ENCODE measurements at places on chromosomes 2 and 18.

DNA sequence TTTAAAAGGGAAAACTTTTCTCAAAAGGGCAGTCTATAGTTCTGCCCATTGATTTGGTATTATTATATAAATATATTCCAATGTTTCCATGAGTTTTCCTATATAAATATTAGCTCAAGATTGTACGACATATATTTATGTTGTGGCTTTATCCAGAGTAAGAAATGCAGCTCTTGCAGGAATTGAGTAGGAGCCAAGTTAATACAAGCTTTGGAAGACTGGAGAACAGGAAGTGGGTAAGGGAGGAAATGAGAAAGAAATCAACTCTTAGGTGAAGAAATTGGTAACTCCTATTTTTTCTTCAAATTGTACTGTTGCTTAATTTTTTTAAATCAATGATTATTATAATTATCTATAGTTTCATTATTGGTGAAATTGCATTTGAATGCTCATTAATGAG is 105.4 kb upstream of the FAM117B start:
- DNase-seq, result no peak

DNA sequence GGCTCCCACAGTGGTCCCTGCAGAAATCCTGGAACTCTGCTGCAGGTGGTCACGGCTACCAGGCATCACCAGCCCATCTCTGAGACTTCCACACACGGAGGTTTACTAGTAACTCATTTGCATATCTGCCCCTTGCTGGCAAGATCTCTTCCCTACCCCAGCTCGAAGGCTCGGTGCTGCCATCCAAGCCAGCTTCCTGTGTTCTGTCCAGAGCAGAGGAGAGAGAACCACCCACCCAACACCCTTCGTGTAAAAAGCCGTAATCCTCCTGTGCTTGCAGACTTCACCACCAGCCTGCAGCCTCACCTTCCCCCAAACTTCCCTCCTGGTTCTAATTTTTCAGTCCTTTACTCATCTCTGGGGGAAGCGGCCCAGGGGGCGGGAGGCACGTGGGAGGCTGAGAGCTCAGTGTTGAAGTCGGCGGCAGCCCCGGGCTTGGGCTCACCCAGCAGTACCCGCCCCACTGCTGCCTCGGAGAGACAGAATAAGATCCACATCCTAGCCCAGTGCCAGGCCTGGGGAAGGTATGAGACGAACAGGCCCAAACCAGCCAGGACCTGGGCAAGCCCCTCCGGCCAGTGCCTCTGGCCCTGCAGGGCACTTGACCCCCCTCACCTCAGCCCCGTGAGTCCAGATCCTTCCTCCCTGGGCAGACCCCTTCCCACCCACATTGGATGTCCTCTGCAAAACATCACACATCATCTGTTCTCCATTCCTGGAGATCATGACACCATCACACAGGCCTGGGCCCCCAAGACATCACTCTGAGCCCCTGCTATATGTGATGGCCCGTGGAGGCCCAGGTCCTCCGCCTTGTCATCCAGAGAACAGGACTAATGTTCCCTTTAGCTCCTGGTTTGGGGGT is 145.8 kb upstream of the ID2 start:
- DNase-seq, result peak; percentile 80

DNA sequence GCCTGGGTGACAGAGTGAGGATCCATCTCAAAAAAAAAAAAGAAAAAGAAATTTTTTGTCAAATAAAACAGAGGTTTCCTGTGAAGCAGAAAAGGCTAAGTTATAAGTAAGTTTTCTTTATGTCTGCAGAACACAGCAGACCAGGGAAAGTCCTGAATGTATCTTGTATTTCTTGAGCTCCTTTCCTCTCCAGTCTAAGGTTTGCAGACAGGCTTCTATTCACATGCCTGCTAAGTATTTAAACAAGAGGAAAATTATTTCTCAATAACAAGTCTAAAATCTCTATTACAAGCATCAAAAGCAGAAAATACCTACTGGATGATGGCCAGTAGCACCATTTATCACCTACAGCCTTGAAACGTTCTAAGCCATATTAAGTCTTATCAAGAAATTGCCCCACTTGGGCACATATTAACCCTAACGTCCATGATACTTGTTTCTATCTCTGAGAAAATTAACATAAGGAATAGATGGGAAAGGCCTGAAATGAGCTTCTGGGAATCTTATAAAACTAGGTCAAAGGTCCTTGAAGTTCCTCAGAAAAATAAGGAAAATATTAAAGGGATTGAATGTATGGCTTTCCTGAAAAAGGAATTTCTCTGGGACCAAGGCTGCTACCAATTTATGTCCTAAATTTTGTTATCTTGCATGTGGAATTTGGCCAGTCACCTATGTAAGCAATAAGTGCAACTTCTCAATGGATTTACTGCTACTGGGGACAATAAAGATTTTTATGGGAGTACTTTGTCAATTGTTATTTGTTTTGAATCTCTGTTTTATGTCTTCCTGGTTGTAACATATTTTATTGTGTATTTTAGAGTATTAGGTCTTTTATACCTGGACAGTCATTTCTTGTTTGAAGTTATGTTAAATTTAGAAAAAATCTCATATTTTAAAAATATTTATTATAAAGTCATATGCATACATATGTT is 3.0 kb upstream of the REG1A start:
- no peak for DNase-seq

GRCh38 chr2:127355407-127356008 is 32.3 kb downstream of the MAP3K2 start:
- peak; percentile 78 for DNase-seq

DNA sequence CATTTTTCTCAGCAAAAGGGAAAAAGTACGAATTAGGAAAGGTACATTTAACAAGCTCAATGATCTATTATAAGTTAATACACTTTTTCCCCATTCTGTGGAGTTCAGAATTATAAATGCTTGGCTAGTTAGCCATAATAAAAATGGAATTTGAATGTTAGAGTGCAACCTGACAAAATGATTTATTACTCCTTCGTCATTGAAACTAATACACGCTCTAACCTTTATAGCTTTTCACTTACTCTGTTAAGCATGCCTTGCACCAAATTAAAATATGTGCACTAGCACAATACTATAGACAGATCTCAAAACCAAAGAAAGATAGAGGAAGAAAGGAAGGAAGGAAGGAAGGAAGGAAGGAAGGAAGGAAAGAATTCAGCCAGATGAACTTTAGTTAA is 46.1 kb upstream of the FRZB start:
- DNase-seq, result no peak

DNA sequence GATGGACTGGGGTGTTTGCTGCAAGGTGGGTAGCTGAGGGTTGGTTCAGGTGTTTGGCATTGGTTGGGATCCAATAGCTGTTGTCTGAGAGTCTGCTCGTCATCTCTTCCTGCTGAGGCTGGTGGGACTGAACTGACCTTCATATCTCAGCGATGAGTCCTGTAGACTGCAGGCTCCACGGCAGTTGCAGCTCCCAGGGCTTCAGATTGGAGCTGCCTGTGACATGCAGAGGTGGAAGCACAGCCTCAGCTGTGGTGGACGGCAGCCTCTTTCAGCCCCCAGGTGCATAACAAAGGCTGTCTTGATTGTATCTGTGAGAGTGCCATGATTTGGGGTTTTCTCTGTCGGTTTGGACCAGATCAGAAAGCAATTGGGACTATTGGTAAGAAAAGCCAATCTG is 3.9 kb upstream of the IL1R2 start:
- no peak for DNase-seq

DNA sequence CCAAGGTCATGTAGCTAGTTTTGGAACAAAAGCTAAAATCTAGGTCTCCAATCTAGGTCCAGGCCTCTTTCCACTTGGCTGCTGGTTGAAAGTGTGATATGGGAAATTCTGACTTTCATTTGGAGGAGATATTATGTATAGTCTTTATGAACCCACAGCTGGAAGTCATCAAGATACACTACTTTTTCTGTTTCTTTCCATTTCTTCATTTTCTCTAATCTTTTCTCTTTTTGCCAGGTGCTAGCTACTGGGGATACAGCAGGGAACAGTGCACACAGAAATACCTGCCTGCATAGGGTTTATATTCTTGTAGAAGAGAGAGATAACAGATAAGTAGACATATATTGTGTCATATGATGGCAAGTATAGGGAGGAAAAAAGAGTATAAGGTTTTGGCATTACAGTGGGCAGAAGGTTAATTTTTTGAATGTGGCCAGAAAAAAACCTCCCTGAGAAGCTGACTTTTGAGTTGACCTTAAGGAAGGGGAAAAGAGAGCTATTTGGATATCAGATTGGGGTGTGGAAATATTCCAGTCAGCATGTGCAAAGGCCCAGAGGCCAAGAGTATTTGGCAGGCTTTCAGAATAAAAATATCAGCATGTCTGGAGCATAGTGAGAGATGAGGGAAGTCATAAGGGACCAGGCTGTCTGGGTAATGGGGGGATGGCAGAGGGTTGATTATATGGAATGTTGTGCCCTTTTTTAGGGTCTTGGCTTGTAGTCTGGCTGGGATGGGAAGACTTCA is 15.6 kb downstream of the IL1R1 start:
- DNase-seq, result no peak

DNA sequence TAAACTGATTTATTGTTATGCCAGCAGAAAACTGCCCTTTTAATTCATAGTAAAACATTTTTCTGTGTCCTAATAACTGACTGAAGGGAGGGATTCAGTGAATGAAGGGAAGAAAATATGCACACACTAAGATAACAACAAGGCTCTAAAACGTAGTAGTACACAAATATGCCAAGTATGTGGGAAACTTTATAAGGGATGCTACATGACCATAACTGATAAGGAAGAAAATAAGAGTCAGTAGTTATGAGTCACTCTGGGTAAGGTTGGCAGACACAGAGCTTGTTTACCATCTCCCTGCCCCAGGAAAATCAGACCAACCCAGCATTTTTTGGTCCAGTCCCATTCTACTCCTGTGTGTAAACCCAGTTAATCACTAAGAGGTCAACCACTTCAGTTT is 124.2 kb downstream of the RPRM start:
- no peak for DNase-seq

- no peak for DNase-seq
Observed at GRCh38 chr18:48184118-48184517, 225.1 kb downstream of the ZBTB7C start.

GRCh38 chr2:74474899-74475298 is 2.4 kb upstream of the MRPL53 start:
- DNase-seq, result no peak

Measured in hematopoietic multipotent progenitor cell treated with erythropoietin and hydrocortisone succinate and interleukin-3 and kit ligand, for 6 days (in vitro differentiated cells).